ENCODE measurements at places on chromosomes 2 and 18. TPM values are rescaled to one million over a fixed set of nuclear protein-coding genes. Genes with fewer than 3 reads are reported as not detected.

DNA sequence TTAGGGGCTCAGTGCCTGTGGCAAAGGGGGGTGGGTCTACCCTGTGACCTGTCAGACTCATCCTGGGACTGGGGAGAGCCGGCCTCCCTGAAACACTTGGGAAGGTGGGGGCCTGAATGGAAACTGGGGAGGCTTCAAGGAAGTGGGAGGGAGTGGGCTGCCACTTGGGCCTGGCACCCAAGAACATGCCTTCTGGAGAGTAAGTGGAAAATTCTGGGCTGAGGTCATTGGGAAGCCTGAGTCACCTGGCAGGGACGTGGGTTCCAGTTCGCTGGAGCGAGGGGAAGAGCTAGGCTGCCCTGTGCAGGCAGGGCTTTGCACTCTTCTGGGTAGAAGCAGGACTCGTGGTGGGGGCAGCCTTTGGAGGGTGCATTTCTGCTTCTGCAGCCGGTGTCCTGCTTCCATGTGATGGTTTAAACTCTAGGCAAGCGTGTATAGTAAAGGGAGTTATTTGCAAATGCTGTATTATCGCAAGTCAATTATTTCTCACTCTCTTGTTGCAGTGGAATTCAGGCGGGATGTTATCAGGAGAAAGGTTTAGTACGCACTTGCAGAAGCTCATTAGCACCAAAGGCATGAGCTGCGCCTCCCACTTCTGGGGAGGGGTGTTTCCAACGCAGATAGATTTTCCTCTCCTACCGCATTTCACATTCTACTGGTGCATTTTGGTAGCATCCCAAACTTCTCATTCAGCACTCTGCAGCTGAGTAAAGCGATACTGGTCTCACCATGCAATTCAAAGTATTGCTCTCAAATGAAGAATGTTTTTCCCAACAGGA lies 3.8 kb downstream of the LRRFIP1 start:
- DNase-seq = no peak

DNA sequence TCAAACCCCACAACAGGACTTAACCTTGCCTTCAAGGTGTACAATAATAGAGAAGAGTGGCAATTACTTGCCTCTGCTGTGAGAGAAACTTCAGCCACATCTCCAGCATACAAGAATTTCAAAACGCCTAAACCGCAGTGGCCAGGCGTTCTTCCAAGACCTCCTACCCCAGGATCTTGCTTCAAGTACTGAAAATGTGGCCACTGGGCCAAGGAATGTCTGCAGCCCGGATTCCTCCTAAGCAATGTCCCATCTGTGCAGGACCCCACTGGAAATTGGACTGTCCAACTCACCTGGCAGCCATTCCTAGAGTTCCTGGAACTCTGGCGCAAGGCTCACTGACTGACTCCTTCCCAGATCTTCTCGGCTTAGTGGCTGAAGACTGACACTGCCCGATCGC lies 2.8 kb upstream of the CYB5A start:
- DNase-seq = no peak

MYL12A gene
- 528 TPM for total RNA-seq

- DNase-seq = no peak
These were observed 174.3 kb downstream of the ERBB4 start for GRCh38 chr2:212364112-212364985.

DNA sequence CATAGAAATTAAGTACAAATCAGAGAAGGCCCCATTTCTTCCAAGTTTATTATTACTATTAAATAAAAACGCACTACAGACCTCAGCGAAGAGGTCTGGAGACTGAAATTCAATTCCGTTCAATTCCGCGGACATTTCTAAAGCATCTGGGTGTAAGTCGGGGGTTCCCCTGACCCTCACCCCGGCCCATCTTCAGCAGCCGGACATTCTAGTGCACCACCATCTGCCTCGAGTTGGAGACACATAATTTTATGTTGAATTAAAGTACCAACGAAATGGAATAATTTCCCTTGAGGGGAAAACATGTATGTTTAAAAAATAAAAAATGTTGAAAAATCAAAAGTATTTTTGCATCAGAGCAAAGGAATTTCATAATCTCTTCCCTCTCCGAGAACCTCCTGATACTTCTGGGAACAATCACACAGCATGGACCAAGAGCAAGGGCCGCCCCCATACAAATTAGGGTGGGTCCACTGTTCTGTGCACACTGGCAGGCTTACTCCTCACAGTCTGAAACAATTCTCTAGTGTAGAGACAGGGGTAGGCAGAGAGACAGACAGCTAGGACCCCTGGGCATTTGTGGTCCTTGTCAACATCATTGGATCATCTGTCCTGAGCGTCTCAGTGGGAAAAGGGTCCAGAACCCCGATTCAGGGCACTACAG lies 29.3 kb downstream of the MBP start:
- DNase-seq = no peak

- DNase-seq = no peak
These were observed 586.5 kb upstream of the SLC8A1 start for GRCh38 chr2:41038408-41038807.

GRCh38 chr2:17573085-17573803 lies 32.7 kb downstream of the VSNL1 start:
- peak; percentile 35 for DNase-seq

DNA sequence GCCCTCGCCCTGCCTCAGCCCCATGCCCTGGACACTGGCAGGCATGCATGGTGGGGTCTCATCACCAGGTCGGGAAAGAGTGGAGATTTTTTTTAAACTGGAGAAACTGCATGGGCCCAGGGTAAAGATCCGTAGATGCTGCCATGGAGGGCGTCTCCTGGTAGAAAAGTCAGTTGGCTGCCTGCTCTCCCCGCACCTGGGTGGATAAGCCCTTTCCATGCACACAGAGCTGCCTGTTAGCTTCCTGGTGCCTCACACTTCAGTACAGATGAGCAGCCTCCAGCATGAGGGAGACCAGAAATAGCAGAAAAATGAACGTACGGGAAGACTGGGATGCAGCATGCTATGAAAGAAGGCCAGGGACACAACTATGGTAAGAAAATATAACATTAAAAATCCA lies 92.0 kb downstream of the ASAP2 start:
- no peak for DNase-seq

DNA sequence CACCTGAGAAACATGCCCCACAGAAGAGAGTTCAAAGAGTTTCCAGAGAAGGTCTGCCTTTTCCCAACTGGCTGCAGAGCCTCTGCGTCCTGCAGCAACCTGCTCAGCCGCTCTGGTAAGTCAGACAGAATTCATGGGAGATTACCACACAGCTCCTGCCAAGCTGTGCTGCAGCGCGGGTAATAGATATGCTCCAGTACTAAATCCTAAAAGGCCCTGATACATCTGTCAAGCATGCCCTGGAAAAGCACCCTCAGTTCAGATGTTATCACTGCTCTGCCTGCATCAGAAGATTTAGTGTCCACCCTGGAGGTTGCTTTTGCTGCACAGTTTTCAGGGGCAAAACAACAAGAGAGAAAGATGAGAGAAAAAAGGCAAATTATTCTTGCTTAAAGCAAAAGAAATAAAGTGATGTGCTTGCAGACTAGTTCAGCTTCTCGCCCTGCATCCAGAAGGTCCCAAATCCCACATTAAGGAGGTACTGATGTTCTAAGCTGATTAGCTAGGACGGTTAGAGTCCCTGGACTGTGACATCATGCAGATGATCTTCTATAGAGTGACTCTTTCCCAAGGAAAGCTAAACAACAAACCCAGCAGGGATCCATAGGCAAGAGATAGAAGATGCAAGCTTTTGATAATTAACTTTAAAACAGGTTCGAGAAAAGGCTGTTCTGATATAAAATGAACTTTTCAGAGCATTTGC lies 488.6 kb downstream of the BCL11A start:
- DNase-seq = no peak

PPP1R1C gene
- total RNA-seq = 2.0 TPM

DNA sequence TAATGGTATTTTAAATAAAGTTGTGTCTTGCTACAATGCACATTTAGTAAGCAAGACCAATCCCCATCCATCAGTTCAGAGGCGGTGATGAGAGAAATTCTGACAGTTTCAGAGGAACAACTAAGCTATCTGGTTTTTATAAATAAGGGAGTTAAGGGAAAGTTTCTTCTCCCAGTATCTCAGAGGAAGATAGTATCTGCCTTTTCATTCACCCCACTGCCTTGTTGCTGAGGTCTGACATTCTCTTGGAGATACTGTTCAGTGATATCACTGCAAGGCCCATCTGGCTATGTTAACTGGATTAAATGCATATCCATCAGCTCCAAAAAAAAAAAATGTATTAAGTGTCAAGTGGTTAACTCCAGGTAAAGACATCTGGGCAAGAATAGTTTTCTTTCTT lies 47.9 kb downstream of the RBMS1 start:
- DNase-seq = no peak

HOXD12 gene
- 0.42 TPM for total RNA-seq

CRYBA2 gene
- not detected for total RNA-seq

DNA sequence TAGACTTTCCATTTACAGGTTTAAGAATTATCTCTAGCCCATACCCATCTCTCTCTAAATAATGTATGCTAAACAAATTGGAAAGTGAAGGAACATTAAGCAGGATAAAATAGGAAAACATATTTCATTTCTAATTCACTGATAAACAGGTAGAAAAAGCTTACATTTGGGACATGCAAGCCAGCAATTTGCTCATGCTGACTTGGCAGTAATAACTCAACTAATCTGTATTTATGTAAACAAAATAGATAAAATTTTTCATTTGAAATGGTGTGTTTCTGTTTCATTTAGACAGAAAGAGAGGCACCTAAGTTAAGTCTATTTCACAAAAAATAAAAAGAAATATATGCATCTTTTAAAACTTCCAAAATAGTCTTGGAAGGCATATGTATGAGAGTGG lies 877.3 kb upstream of the LRRTM1 start:
- no peak for DNase-seq

DNA sequence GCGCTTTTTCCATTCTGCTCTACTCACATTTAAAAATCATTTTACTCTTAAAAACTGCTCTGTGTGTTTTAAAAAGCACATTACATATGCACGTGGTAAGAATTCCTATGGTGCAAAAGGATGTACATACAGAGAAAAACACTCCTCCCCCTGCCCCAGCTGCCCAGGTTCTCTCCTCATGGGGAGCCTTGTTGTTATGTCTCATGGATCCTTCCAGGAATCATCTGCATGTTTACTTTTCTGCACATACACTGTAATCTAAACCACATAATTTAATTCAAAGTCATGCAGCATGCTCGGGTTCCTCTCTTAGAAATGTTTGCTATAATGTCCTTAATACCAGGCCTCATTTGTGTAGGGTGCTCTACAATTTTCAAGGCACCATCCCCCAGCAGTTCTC lies 243.3 kb downstream of the LOXHD1 start:
- DNase-seq = no peak

GRCh38 chr2:38123911-38124310 lies 48.0 kb upstream of the CYP1B1 start:
- DNase-seq = no peak

GRCh38 chr18:79775441-79776221 lies 22.1 kb upstream of the KCNG2 start:
- no peak for DNase-seq

FBLN7 gene
- not detected for total RNA-seq

ARMC9 gene
- 23.0 TPM for total RNA-seq

IL37 gene
- not detected for total RNA-seq

GRCh38 chr2:123890148-123890547 lies 134.9 kb upstream of the CNTNAP5 start:
- no peak for DNase-seq

GRCh38 chr2:69601179-69601612 lies 42.3 kb downstream of the AAK1 start:
- DNase-seq = no peak

- DNase-seq = no peak
These were observed 71.3 kb downstream of the TTC27 start for GRCh38 chr2:32699151-32699550.

DNA sequence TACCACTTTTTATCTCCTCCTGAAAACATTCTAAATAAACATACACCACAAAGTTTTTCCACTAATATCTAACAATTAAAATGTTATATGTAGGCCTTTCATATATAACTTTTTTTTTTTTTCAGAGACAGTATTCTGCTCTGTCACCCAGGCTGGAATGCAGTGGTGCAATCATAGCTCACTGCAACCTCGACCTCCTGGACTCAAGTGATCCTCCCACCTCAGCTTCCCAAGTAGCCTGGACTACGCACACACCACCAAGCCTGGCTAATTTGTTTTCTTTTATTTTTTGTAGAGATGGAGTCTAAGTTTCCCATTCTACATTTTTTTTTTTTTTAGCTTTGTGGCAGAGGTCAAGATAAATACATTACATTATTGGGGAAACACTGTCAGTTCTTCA lies 1612.6 kb upstream of the NXPH2 start:
- no peak for DNase-seq

DNA sequence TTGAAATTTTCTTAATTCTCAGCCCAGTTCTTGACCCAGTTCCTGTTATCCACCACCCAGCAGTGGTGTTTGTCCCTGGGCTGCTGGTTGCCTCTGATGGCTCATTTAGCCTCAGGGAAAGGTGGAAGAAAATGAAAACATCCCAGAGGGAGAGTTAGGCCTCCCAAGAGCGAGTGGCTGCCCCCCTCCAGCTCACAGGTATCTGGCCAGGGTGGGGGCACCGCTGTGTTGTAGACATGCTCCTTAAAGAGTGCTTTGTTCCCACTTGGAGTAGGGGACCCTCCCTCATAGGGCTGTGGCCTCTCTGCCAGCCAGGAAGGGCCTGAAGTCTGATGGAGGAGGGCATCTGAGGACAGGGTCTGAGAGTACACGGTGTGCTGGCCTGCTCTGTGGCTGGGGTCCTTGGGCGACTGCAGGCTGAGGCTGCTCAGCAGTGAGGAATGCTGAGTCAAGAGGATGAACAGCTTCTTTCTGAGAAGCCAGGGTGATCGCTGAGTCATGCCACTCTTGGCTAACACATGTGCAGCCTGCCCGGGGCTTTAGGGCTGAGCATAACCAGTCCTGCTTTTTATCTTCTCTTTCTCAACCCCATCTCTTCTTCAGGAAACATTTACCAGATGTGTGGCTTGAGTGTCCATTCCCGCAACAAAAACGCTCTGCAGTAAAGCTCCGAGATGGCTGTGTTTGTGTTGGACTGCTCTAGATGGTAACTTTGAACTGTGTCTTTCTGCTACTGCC lies 72.3 kb downstream of the IL1R2 start:
- DNase-seq = peak; percentile 44

DNA sequence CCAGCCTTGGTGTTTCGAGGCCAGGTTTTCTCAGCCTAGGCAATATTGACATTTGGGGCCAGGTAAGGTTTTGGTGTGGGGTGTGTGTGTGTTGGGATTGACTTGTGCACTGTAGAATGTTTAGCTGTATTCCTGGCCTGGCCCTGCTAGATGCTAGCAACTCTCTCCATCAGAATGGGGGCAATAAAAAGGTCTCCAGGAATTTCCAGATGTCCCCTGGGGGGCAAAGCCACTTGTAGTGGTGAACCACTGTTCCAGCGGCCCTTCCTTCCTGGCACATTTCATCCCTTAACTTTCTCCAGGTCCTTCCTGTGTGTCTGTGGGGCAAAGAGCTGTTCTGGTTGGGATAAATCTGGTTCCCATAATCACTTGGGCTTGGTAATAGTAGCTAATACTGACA lies 12.0 kb downstream of the LIPG start:
- DNase-seq = no peak

All from SK-MEL-5 (cell line).